NK-92 treated with Interleukin-12 subunit alpha and Interleukin-12 subunit beta, amount 100 ng/mL, for 24 hours (cell line): ENCODE measurements at places on chromosomes 16 and 17.

- DNase-seq: no peak
These were observed 39.6 kb upstream of the NAT9 start for GRCh38 chr17:74815550-74816370.

GRCh38 chr16:8798535-8799157 lies 1.0 kb downstream of the PMM2 start:
- DNase-seq: no peak

DNA sequence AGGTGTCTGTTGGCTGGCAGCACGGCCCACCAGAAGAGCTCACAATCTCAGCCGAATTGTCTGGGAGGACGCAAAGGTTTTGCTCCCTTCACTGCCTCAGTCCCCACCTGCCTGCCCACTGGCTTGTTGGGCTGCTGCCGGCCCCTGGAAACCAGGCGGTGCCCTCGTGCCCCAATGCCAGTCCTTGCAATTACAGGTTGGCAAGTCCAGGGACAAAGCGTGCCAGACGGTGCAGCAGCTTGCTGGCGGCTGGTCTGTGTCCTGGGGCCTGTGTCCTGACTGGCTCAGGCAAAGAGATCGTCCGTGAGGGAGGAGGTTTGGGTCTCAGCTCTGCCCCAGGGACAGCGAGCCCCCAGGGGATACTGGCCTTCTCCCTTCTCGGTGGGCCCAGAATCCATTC lies 24.6 kb upstream of the SPNS2 start:
- DNase-seq: no peak

DNA sequence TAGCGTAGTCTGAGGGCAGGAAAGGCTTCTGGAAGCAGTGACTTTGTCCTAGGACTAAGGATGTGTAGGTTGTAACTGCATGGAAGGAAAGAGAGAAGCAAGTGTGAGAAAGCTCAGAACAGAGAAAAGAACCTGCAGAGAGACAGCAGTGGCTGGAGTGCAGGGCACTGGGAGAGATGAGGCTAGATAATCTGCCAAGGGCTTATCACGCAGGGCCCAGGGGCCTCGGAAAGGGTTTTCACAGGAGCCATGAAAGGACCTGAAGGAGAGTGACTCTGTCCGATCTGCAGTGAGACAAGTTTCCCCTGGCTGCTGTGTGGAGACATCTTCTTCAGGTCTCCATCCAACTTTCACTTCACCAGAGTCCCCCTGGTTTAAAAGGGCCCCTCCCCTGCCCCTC lies 7.1 kb upstream of the SRCAP start:
- DNase-seq: no peak

- peak; percentile 11 for DNase-seq
These were observed 3.8 kb upstream of the SNX20 start for GRCh38 chr16:50684823-50685461.

DNA sequence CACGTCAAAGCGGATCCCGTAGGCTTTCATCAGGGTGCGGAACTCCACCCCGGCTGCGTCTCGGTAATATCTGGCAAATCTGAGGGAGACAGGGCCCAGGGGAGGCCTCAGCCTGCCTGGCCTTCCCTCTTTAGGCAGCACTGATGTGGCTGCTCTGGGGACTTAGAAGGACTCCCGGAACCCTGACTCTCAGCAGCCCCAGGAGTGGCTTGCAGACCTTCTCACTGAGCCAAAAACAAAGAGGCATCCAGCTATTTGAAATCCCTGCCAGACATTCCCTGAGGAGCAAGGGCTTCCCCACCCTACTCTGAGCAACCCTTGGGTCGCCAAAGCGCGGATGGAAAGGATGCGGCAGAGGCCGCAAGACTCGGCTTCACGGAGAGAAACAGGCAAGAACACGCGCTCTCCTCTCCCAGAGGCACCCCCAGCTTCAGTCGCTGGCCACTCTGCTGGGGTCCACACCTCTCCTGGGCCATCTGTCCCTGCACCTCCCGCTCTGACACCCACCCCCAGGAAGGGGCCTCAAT lies 7.9 kb downstream of the P2RX5 start:
- DNase-seq: no peak

DNA sequence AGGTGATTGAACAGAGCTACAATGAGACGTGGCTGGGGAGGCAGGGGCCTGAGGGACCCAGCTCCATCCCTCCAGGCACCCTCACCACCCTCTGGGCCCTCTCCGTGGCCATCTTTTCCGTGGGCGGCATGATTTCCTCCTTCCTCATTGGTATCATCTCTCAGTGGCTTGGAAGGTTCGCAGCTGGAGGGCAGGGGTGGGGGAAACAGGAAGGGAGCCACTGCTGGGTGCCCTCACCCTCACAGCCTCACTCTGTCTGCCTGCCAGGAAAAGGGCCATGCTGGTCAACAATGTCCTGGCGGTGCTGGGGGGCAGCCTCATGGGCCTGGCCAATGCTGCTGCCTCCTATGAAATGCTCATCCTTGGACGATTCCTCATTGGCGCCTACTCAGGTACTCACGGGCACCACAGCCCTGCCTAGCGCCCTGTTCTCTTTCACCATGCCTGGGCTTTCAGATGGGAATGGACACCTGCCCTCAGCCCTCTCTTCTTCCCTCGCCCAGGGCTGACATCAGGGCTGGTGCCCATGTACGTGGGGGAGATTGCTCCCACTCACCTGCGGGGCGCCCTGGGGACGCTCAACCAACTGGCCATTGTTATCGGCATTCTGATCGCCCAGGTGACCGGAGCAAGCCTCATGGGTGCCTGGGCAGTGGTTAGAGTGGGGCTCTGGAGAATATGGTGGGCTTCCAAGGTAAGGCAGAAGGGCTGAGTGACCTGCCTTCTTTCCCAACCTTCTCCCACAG lies 2.1 kb downstream of the SLC2A4 start:
- DNase-seq: no peak

DNA sequence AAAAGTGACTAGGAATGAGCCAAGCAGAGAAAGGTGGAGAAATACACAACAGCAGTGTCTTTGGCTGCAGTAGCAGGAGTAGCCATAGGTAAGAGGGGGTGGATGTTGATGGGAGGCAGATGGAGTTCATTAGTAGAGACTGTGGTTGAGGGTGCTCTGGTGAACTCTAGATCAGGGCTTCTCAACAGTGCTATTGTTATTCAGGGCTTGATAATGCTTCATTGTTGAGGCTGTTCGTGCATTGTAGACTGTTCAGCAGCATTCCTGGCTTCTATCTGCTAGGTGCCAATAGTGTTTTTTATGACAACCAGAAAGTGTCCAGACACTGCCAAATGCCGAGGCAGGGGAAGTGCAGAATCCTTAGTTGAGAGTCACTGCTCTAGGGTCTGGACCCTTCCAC lies 3.6 kb downstream of the ALKBH5 start:
- no peak for DNase-seq

DNA sequence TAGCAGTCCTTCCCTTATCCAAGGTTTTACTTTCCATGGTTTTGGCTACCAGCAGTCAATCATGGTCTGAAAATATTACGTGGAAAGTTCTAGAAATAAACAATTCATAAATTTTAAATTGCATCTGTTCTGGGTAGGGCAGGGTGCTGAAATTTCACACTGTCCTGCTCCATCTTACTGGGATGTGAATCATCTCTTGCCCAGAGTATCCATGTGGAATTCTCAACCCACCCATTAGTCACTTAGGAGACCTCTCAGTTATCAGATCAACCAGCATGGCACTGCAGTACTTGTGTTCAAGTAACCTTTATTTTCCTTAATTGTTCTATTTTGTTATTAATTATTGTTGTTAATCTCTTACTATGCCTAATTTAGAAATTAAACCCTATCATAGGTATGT lies 202.8 kb upstream of the CPHXL start:
- no peak for DNase-seq

- DNase-seq: no peak
These were observed 28.3 kb downstream of the STH start for GRCh38 chr17:46027048-46027975.

- DNase-seq: no peak
These were observed 16.5 kb upstream of the ABCC1 start for GRCh38 chr16:15932939-15933338.

GRCh38 chr16:73735018-73735417 lies 561.6 kb upstream of the PSMD7 start:
- no peak for DNase-seq

DNA sequence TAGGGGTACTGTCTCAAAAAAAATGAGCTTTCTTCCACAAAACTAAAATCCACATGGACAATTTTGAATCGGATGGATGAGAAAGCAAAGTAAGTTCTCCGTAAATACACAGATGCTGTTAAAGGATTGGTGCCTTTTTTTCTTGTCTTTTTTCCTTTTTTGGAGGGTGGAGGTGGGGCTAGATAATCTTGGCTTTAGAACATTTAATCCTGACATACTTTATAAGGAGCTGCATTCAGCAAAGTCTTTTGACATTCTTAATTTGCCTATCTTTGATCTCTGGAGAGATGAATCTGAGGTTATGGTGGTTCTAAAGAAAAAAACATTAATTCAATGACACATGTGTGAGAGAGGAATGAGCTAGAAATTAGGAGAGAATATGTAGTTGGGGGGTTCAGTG lies 312.3 kb upstream of the KCNJ16 start:
- DNase-seq: no peak

DNA sequence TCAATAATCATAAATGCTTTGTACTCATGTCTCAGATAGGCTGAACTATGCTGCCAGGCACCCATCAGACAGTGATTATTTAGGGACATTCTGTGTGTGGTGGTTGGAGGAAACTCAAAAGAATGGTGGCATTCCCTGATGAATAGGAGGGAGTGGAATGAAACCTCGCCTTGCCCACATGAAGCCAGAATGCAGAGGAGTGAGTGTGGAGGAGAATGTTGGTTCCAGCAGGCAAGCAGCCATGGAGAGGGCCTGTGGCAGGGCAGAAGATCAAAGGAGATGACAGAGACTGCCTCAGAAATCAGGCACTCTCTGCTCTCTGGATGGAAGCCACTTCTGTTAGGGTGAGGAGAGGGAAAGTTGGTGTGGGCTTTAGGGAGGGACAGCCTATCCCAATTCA lies 22.5 kb downstream of the KCTD19 start:
- DNase-seq: no peak

DNA sequence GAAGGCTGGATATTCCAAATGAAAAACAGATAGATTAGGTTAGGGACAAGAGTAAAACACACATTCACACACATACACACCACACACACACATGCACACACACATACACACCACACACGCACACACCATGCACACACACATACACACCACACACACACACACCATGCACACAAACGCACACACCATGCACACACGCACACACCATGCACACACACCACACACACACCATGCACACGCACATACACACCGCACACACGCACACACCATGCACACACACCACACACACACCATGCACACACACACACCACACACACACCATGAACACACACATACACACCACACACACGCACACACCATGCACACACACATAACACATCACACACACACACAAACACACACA lies 203.7 kb upstream of the ZFHX3 start:
- DNase-seq: no peak

GRCh38 chr17:76678330-76678729 lies 32.4 kb downstream of the MXRA7 start:
- no peak for DNase-seq

DNA sequence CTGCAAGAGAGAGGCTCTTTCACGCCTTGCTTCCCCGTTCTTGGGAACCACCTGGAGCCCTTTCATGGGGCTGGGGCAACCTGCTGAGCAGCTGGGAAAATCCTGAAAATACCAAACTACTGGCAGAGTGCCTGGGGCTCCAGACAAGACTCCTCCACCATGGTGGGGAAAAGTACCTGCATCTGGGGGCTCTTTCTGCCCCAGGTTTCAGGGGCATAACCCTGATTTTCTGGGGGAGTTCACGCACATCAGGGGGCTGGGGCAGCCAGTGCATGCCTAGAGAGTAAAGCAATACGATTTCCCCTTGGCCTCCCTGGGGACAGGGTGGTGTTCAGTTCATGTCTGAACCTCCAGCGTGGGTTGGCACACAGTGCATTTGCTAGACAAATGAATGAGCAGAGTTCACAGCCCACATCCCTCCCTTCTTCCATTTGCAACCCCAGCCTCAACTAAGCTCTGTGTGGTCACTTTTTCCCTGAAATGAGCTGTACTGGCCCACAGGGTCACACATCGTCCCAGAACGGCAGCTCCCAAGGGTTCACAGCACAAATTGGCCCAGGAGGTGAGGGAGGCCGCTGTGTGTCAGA lies 5.2 kb upstream of the CDC42EP4 start:
- no peak for DNase-seq

GRCh38 chr17:63634163-63634562 lies 11.9 kb downstream of the MAP3K3 start:
- DNase-seq: no peak
